Activated naive CD4-positive, alpha-beta T cell (primary cell): ENCODE measurements at places on chromosomes 7 and 10.

DNA sequence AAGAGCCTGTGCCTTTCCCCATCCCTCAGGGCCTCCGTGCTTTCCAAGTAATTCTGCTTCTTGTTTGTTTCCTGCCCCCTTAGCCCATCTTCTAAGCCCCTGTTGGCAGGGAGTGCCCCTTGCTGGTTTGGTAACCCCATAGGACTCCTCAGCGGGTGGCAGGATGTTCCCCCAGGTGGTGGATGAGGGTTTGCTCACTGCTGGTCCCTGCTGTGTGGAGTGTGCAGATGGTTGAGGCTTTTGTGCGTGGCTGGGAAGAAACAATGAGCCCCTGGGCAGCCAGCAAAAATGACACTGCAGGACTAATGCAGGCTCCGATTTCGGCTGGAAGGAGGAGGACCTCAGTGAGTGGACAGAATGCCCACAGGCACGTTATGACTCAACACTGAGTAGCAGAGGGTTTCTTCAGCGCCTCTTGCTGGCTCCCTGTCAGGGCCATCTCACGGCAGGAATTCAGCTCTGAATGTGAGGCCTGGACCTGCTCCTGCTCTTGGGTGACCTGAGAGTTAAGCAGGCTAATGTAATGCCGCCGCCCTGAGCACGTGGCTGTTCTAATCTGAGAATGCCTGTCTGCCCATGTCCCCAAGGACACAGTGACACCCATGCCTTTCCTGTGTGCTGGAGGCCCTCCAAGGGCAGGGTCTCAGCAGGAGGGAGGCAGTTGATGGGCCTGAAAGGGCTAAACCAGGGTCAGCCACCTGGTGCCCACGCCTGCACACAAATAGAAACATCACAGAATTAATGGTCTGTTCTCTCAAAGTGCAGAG, 16.6 kb downstream of the BAG3 start:
- DNase-seq: no peak

DNA sequence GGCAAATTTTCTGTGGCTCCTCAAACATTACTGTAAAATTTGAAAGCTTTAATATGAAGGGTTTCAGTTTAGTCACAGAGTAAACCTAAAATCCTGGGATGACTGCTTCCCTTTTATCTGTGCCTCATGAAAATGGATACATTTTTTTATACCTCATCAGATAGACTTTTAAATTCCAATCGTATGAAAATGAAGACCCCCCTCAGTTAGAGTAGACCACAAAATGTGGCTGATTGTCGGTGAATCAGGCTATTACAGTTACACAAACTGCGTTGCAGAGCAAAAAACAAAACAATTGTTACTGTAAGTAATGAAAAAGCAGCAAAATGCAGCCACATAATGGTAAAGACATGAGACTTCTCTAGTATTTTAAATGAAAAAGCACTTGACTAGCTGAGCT, 296.2 kb downstream of the CNTNAP2 start:
- DNase-seq: no peak

- DNase-seq: no peak
Measured at GRCh38 chr7:70542750-70543376, 589.1 kb upstream of the GALNT17 start.

DNA sequence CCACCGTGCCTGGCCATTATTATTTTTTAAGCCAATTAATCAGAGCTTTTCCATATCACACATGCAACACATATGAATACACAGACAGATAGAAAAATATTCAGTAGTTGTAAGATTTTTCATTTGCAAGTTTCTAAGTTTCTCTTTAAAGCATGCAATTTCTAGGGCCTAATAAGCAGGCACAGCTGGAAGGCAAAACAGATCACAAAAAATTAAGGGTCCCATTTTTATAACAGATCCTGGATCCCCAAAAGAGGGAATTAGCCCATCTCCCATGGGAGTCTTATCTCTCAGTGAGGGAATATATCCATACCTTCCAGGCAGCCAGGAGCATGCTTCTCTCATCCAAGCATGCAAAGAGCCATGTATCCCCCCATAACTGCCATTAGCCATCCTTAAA, 31.2 kb upstream of the ZNF365 start:
- DNase-seq: no peak

DNA sequence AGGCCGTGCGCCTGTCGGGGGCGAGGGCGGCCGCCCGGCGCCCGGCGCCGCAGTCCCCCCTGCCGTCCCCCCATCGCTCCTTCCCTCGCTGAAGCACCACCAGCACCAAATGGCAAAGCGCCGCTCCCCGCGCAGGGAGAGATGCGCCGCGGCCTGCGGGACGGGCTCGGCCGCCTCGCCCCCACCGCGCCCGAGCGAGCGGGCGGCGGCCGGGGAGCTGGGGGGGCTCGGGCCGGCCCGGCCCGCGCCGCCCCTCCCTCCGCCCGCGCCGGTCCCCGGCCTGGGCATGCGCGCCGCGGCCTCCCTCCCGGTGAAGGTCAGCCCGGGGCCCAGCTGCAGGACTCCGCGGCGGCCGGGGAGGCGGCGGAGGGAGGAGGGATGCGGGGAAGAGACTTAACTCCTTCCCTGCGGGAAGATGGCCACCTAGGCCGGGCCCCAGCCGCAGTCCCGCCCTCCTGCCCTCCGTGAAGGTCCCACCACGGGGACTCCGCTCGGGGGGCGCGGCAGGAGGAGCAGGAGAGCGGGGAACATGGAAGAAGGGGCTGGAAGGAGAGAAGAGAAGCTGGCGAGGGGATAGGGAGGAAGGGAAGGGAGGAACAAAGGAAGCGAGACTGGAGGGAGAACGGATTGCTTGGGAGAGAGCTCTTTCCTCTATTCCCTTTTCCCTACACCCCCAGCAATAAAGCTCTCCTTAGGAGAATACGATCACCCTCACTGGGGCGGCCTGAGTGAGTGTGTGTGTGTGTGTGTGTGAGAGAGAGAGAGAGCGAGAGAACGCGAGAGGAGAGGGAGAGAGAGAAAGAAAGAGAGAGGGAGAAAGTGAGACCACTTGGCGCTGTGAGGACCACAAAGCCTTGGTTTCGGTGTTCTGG, 3.4 kb upstream of the SMARCD3 start:
- no peak for DNase-seq

DNA sequence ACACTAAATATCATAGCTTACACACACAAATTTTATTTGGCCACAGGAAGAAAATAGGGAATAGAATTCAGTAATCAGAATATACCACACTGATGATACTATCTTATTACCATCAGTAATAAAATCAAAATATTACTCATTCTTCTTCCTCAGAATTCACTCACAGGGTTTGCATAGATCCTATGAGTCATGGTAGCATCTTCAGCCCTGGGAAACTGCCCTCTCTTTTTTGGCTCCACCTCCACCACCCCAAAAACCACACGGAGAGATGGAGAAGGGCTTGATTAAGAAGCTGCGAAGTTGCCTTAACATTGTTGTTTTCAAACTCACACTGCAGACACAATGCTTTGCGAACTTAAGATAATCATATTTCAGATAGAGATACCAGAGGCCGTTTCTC, 154.1 kb upstream of the AHR start:
- DNase-seq: no peak

DNA sequence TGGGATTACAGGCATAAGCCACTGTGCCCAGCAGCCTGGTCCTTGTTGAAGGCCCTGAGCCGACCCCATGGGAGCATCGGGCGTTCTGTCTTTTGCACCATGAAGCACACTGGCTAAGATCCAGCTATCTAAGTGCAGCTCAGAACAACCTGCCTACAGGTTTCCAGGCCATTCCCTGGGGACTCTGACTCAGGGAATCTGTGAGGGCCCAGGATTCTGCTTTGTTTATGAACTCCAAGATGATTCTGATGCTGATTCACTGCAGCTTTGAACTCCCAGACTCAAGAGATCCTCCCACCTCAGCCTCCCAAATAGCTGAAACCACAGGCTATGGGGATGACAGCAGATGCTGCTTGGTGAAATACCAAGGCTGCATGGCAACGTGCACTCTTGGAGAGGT, 30.2 kb downstream of the NPTX2 start:
- no peak for DNase-seq

DNA sequence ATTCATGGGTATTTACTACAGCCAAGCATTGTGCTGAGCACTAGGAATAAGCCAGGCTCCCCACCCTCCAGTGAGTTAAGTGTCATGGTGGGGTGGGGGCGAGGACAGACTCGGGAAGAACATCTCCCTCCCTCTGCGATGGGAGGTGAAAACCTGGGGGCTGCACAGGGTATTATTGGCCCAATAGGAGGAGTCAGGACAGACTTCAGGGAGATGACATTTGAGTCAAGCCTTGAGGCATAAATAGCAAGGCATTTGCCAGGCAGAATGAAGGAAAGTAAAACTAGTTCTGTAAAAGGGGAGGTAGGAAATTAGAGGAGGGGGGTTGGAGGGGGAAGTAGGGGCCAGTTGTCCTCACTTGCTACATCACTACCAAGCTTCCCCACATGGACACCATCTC, 18.9 kb downstream of the NKX2-3 start:
- DNase-seq: no peak

GRCh38 chr10:89171996-89172395, 35.1 kb downstream of the CH25H start:
- no peak for DNase-seq

DNA sequence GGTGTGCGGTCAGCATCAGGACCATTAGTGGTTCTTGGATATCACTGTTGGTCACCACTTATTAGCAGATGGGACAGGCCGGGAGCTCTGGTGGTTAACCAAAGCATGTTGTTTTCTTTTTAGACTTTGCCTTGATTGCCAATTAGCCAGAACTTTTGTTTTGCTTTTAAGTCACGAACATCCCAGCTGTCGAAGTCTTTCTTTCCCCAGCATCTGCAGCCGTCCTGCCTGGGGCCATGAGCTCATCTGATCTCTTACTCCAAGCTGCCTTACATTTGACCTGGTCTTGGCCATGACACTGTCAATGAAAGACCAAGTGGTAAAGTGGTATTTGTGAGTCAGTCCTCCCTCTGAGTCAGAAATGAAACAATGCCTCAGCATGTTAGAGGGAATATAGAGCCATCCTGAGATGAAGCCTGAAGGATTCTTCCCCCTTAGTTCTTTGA, 53.9 kb upstream of the CREB5 start:
- DNase-seq: no peak

GRCh38 chr10:133187906-133188681, 28.1 kb downstream of the KNDC1 start:
- DNase-seq: no peak

DNA sequence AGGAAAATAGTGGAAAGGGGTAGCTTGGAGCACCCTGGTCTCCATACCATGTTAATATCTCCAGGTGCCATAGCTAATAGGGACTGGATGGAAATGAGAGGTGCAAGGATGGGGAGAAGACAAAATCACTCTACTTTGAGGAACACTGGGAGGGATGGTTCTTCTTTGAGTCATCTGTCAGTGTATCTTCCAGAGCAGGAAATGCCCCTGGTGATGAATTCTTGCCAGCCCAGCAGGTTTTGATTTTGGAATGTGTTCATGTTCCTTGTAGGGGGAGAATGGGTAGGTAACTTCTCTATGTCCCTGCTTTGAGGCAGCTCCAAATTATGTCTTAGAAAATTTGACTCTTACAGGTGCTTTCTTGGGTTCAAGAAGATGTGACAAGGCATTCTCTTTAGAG, 177.0 kb upstream of the GLI3 start:
- DNase-seq: no peak

DNA sequence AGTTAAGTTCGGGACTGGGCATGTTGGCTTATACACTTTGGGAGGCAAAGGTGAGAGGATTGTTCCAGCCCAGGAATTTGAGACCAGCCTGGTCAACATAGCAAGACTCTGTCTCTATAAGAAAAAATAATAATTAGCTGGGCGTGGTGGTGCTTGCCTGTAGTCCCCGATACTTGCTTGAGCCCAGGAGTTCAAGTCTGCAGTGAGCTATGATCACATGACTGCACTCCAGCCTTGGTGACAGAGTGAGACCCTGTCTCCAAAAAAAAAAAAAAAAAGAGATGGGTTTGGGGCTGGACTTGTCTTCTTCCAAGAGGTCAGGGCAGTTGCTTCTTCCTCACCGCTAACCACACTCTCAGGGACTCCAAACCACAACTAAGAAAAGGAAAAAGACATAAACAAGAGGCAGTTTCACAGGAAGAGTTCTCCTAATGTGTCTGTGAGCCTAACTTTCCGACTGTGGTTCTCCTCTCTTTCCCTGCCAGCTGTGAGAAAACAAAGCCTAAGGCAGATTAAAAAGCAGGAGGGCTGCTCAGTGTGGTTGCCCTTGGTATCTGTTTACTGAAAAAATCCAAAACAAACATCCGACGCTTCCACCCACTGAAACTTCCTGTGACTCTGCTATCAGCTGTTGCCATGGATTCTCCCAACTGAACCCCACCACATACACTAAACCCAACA, 2.4 kb upstream of the SERPINE1 start:
- DNase-seq: no peak

DNA sequence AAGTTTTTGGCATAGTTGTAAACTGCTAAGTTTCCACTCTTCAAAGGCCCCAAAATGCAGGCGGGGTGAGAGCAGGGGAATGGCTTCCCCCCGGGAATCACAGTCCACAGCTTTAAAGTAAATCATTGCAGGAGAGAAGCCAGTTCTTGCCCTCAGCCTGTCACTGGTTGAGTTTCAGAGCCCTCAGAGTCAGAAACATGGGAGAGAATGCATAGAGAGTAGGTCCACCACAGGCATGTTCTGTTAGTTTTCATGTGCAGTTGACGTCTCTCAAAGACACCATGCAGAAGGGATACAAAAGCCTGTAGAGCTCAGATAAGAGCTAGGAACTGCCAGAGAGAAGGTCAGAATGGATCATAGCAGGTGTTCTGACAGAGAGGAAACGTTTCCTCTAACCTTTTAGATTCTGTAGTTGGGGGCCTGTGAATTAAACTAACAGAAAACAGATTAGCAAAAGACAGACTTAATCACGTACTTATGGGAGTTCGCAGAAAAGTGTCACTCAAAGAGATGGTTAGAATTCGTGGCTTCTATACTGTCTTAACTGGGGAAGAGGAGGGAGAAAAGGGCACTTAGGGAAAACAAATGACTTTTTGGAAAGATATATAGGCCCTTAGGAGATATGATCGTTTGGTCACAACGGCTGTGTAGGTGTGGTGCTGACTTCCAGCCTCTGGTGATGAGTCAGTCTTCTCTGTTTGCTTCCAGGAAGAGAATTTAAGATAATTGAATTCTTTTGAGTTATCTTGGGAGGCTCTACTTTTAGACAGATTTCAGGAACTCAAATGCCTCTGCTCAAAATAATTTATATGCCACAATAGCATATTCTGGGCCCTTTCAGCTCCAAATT, 48.0 kb upstream of the MSRB2 start:
- DNase-seq: no peak
